ENCODE measurements at places on chromosomes 7 and 10. TPM values are rescaled to one million over a fixed set of nuclear protein-coding genes. Genes with fewer than 3 reads are reported as not detected.

DNA sequence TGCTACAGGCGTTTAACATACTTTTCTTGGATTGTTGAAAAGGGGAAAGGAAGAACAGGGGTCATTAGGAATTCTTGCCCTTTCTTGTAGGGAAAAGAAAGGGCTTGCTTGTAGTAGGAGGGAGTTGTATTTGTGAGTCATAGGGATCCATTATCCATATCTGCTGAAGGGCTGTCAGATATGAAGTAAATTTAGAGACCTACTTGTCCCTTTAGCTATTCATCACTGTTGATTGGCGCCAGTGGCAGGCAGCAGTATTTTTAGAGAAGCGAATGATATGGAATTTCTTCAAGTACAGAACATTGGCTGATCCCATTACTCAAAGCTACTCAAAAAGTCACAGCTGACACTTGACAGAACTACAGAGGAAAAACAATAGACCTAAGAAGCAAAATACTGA, 97.7 kb downstream of the CELF2 start:
- H3K27ac ChIP-seq: no peak overlapping the region
- H3K4me1 ChIP-seq: no peaks in the 10 kb centered on the region
- DNase-seq: no peak
- no peaks in the 10 kb centered on the region for H3K36me3 ChIP-seq

GRCh38 chr7:133705596-133705995, 421.5 kb upstream of the LRGUK start:
- H3K27me3 ChIP-seq: no peaks in the 10 kb centered on the region
- no peak for DNase-seq
- no peak overlapping the region for H3K4me3 ChIP-seq

GRCh38 chr7:84237533-84238173, 43.1 kb upstream of the SEMA3A start:
- no peaks in the 10 kb centered on the region for H3K4me1 ChIP-seq
- H3K27me3 ChIP-seq: no peaks in the 10 kb centered on the region
- H3K36me3 ChIP-seq: no peaks in the 10 kb centered on the region
- H3K4me3 ChIP-seq: no peak overlapping the region

DNA sequence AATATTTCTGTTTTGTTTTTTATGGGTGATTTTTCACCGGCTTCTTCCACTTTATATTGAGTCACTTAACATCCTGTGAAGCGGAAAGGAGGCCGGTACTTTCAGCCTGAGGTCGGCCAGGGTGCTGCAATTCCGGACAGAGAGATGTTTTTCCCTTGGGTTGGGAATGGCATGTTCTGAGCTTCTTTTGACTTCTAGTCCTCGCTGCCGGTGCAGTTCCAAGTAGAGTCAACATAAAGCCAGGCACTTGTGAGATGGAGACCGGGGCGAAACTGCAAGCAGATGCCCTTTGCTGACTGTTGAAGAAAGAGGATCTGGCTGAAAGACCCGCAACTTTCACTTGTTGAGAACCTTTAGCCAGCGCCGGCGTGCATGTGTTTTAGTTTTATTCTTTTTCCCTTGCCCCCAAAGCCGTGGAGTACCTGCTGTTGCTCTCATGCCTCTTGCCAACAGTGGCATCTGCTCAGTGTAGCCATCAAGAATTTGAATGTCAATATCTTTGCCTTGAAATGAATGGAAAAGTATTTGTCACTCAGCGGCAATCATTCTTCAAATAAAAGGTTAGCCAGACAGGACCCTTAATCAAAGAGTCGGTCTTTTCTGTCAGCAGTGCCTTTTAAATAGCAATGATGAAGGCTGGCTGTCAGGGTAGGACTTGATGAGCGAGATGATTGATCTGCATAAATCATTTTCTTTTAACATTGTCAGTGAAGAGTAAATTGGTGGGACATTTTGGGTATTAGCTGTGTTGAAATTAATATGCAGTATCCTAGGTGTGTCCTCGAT, 351.2 kb downstream of the LRMDA start:
- no peak overlapping the region for H3K4me3 ChIP-seq
- peaks cover 18% of the 10 kb centered on the region for H3K4me1 ChIP-seq
- DNase-seq: no peak
- H3K36me3 ChIP-seq: no peaks in the 10 kb centered on the region
- H3K27me3 ChIP-seq: no peaks in the 10 kb centered on the region

- no peaks in the 10 kb centered on the region for H3K27me3 ChIP-seq
- no peak overlapping the region for H3K4me3 ChIP-seq
- H3K27ac ChIP-seq: no peak overlapping the region
- H3K4me1 ChIP-seq: peaks cover 5% of the 10 kb centered on the region
Measured at GRCh38 chr10:47047577-47048525, 136.6 kb downstream of the PTPN20 start.

DNA sequence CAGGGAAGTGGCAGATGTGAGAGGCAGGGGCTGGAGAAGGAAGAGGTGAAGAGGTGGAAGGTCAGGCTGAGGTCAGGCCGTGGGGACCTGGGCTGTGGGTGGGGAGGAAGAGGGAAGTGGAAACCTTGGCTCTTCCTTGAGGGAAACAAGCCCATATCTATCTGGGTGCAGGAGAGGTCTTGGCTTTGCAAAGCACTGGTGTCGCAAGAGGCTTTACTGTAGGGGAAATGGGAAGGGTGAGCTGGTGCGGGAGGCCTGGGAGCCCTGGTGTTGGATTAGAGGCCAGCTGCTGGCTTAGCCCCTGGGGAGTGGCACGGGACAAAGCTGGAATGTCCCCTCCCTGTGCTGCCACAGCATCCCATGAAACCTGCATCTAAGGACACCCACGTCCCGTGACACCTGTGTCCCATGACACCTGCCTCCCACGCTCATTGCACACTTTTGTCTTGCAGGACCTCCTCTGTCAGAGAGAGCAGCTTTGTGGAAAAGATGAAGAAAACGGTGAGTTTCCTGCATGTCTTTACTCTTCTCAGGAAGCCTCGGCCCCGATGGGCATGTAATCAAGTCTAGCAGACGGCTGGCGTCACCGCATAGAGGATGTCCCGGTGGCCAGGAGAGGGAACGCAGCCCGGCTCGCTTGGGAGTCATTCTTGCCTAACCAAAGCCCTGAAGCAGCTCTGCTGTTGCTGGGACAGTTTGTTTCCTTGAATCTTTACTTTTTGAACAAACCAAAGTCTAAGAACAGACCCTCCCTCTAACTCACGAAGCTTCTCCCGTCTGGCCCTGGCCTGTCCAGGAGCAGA, 22.2 kb downstream of the TMEM120A start:
- H3K4me1 ChIP-seq: no peaks in the 10 kb centered on the region
- H3K27ac ChIP-seq: no peak overlapping the region

Gene EBLN1
- not detected for total RNA-seq

- no peaks in the 10 kb centered on the region for H3K4me1 ChIP-seq
- no peaks in the 10 kb centered on the region for H3K27me3 ChIP-seq
Measured at GRCh38 chr10:131259535-131259934, 52.0 kb downstream of the TCERG1L start.

DNA sequence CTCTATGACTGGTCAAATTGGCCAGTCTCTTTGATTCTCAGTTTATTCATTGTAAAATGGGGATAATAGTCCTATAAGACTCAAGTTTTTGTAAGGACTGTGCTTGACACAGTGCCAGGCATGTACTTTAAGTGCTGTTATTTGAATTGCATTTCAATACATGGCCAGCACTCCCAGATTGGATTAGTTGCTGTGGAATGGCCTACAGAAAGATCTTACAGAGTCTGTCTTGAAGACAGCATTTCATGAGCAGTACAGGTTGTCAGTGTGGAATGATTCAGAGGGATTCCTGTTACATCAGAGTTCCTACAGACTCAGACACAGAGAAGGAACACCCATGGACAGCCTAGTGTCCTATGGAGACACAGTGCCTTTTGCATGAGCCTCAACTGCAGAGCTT, 238.1 kb upstream of the BMPER start:
- H3K4me3 ChIP-seq: no peak overlapping the region
- DNase-seq: no peak
- H3K4me1 ChIP-seq: no peaks in the 10 kb centered on the region
- H3K27ac ChIP-seq: no peak overlapping the region
- no peaks in the 10 kb centered on the region for H3K27me3 ChIP-seq

DNA sequence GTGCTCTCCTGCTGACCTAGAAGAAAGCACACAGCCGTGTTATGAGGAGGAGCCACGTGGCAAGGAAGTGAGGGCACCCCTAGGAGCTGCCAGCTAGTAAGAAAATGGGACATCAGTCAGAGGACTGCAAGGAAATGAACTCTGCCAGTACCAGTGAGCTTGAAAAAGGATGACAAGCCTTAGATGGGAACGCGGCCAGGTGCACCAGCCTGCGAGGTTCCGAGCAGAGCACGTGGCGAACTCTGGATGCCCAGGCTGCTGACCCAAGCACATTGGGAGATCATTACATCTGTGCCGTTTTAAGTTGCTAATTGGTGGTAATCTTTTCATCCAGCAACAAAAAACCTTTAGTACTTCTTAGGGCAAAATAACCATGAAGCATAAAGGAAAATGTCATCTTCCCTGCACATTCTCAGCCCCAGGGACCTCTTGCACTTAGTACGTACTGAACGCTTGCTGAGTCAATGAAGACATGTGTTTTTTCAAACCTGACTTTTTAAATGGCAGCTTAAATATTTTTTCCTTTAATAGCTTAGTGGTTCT, 69.4 kb downstream of the AMZ1 start:
- H3K27me3 ChIP-seq: no peaks in the 10 kb centered on the region
- no peak overlapping the region for H3K4me3 ChIP-seq
- peak; percentile 62 for DNase-seq
- H3K4me1 ChIP-seq: no peaks in the 10 kb centered on the region

Gene NCF1
- 1.6 TPM for total RNA-seq

DNA sequence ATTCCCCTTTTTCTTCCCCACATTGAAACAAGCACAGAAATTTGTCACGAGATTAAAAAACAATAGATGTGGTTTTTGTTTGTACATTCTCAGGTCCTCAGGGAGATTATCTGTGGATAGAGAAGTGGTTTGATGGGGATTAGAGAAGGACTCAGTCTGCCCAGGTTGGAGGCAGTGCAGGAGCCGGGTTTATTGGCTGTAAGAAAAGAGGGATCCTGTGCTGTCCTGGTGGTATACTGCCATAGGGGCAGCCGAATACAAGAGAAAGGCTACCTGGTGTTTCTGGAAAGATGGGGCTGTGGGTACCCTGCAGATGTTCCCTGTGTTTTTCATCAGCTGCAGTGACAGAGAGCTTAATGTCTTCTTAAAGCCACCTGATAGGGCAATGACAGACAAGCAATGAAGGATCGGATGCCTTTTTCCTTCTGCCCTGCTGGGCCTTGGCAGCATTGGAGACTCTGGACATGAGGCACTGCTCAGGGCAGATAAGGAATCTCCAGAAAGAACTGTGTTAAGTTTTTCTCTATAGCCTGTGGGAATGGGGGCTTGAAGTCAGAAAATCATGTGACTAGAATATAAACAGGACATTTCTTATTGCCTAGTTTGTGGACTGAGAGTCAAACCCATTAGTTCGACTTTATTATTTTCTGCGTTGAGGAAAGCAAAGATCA, 18.1 kb upstream of the GPR141 start:
- H3K27ac ChIP-seq: no peak overlapping the region
- no peak for DNase-seq
- H3K4me1 ChIP-seq: no peaks in the 10 kb centered on the region
- H3K27me3 ChIP-seq: no peaks in the 10 kb centered on the region

Gene ODAD2
- total RNA-seq: not detected

GRCh38 chr7:38069052-38069451, 109.0 kb upstream of the STARD3NL start:
- no peaks in the 10 kb centered on the region for H3K4me1 ChIP-seq
- no peak overlapping the region for H3K27ac ChIP-seq
- H3K36me3 ChIP-seq: no peaks in the 10 kb centered on the region
- no peak for DNase-seq
- H3K27me3 ChIP-seq: no peaks in the 10 kb centered on the region
- no peak overlapping the region for H3K4me3 ChIP-seq

- no peak overlapping the region for H3K4me3 ChIP-seq
- H3K36me3 ChIP-seq: no peaks in the 10 kb centered on the region
- H3K27me3 ChIP-seq: no peaks in the 10 kb centered on the region
Measured at GRCh38 chr7:38393874-38394273, 120.4 kb upstream of the TARP start.

Gene RHOBTB1
- 12.2 TPM for total RNA-seq
